ENCODE measurements at places on chromosomes 1 and 21.

- DNase-seq = no peak
These were observed 45.5 kb upstream of the RAVER2 start for GRCh38 chr1:64699327-64699726.

GRCh38 chr1:25906644-25907300 is 553 bp upstream of the STMN1 start:
- no peak for DNase-seq

DNA sequence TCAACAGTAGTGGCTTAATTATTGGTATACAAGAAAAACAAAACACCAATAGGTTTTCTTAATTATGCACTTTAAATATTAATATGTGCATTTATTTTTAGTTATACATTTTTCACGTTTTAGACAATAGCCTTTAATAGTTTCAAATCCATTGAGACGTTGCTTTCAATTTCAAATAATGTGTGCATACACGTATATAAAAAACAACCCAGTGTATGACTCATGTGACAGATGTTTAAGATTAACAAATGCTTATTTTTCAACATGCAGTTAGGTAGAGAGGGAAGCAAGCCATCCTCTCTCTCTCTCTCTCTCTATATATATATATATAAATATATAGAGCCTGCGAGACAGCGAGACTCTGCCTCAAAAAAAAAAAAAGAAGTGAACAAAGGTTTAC is 24.3 kb downstream of the EYA3 start:
- no peak for DNase-seq

DNA sequence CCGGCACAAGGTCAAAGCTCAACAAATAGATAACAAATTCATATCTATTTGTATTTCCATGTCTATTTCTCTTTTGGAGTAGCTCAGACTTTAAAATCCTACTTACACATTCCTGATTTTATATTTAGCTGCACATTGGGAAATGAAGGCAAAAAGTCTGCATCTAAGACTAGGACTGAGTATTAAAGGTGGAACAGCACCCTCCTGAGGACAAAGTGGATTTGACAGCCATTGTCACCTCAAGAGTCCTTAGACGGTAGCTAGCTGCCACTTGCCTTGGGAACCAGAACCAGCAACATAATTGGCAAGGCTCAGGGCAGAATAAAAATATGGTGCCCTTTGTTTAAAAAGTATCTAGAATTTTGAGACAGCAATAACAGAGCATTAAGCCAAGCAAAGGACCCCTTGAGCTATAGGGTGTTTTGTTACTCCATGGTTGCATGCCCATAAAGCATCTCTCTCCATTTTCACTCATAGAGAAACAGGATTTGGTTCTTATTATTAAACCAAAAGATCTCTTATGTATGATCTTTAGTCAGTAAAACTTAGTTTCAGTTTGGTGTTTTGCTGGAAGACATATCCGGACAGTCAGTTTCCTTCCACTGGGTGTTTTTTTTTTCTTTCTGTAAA is 30.0 kb upstream of the SGIP1 start:
- no peak for DNase-seq

GRCh38 chr1:1068517-1069055 is 5.5 kb downstream of the RNF223 start:
- no peak for DNase-seq

DNA sequence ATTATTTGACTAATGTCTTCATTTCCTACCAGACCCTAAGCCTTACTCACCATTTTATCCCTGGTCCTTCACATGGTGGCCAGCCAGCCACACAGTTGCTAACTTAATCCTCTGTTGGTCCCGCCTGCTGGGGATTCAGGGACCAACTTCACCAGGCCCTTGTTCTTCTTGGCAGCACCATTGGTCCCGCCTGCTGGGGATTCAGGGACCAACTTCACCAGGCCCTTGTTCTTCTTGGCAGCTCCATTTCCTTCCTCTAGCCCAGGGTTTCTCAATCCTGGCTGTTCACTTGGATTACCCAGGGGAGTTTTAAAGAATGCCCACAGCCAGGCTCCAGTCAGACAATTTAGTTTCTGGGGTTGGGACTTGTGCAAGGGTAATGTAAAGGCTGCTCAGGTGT is 233.1 kb upstream of the CSF3R start:
- no peak for DNase-seq

DNA sequence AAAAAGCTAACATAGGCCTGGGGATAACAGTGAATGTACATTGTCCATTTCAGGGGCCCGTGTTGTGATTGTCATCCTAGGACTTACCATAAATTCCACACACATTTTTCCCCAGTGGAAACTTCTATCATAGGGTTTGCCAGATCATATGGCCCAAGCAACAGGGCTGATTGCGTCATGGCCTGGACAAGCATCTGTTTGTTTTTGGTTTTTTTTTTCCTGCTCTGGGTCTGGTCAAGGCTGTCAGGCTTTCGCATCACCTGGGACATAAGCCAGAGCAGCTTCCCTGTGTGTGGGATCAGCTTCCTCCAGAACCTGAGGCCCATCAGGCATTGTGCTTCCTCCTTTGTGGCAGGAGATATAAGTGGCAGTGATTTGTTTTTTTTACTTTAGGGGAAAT is 598.5 kb upstream of the USP24 start:
- DNase-seq = peak; percentile 74

- no peak for DNase-seq
These were observed 49.8 kb downstream of the SLC35D1 start for GRCh38 chr1:67004176-67004575.

GRCh38 chr1:189783456-189783855 is 694.2 kb downstream of the BRINP3 start:
- DNase-seq = no peak

- no peak for DNase-seq
These were observed 41.2 kb downstream of the SPAG17 start for GRCh38 chr1:118143831-118144230.

DNA sequence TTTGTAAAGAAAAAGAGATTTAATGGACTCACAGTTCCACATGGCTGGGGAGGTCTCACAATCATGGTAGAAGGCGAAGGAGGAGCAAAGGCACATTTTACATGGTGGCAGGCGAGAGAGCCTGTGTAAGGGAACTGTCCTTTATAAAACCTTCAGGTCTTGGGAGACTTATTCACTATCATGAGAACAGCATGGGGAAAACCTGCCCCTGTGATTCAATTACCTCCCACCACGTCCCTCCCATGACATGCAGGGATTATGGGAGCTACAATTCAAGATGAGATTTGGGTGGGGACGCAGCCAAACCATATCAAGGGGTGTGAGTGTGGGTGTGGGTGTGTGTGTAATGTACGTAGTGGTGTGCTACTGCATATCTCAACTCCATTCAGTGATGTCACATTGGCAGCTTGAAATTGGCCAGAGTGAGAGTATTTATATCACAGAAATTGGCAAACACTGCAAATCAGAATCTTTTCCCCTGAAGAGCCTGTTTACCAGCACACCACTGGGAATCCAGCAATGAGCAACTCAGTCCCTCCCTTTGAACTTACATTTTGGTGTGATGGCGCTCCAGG is 5.4 kb downstream of the ARHGEF10L start:
- DNase-seq = no peak

DNA sequence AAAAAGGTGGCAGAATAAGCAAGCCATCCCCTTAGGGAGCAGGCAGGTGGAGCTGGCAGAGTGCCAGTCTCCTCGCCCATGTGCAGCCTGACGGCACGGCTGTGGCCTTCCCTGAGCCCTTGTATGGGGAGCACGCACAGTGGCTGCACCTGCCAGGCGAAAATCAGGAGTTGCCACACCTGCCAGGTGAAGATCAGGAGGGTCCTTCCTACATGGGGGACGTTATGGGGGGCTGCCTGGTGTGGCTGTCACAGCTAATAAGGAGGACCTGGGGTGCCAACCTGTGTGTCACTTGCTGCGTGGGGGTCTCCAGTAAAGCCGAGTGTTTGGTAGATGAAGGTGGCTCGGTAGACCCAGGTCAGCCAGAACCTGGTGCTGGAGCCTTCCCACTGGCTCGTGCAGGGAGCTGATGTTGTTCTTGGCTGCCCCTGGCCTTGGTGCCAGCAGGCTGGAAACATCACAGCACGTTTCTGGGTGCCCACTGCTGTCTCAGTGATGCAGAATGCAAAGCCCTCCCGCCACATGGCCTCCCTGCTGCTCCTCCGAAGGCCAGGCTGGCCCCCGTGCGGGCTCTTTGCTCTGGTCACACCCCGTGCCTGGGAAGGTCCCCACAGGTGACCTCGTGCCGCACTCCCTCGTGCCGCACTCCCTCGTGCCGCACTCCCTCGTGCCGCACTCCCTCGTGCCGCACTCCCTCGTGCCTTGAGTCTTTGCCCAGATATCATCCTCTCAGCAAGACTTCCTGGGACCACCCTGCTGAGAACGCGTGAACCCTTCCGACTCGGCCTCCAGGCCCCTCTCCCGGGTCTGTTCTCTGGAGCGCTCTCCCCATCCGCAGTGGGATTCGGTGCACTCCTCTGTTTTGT is 55.4 kb downstream of the SLC37A1 start:
- DNase-seq = no peak

- DNase-seq = no peak
These were observed 1719.5 kb downstream of the MRPL39 start for GRCh38 chr21:23887725-23888306.

DNA sequence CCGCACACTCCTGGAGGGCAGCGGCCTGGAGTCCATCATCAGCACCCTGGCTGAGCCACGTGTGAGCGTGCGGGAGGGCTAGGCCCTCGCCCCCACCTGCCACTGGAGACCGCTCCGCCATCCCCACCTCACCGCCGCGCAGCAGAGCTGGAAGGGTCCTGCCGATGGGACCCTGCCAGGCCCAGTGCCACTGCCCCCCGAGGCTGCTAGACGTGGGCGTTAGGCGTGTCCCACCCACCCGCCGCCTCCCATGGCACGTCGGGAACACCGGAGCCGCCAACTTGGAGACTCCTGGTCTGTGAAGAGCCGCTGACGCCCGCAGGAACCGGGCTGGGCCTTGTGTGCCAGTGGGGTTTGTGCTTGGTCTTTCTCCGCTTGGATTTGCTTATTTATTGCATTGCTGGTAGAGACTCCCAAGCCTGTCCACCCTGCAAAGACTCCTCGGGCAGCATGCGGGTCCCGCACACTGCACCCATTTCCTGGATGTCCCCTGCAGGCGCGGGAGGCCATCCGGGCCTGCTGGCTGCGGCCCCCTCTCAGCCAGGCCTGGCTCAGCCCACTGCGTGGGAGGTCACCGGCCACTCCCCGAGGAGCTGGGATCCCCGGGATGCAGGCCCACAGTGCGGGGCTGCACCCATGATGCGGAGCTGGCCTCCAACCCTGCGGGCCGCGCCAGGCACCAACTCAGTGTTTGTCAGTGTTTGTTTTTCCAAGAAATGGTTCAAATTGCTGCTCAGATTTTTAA is 6.0 kb downstream of the LY9 start:
- DNase-seq = no peak

DNA sequence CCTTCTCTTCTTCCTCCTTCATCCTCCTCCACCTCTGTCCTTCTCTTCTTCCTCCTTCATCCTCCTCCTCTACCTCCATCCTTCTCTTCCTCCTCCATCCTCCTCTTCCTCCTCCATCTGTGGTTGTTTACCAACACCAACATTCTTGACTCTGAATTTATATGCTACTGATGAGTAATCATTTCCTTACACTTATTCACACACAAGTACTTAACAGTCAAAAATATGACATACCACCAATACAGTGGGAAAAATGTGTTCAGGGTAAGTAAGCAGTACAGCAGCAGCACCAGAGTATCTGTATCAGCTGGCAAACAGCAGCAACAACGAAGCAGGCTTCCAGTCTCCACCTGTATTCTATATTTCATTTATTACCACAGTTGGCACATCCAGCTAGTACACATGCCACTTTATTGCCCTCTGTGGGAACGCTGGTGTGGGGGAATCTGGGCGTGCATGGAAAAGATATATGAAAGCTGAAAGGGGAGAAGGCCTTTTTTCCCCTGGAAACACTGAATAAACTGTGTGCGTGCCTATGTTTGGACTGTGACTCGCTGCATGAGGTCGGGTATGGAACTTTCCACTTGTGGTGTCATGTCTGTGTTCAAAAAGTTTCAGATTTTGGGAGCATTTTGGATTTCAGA is 16.0 kb downstream of the ADSS2 start:
- peak; percentile 36 for DNase-seq

DNA sequence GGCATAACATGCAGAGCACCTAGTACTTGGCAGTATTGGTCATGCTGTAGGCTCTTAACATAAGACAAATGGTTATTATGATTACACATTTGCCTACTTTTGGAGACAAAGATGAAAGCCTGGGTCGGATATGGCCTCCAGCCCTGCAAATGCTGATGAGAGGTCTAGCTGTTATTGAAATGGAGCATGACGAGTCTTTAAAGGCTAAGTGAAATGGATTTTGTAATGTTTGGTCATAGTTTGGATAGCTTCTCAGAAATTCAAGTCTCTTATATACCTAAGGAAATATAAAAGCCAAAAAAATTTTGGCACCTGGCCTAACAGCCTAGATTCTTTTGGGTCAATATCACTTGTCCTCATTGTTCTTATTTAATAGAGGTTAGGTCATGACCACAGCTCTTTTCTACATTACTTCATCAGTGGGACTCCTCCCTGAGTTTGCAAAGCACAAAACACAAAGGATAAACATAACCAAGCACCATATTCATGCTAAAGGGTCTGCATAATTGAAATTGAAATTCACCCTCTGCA is 69.2 kb upstream of the WLS start:
- DNase-seq = no peak

GRCh38 chr21:38048167-38048566 is 131.9 kb upstream of the KCNJ6 start:
- no peak for DNase-seq

GRCh38 chr1:8155528-8156186 is 129.5 kb upstream of the ERRFI1 start:
- DNase-seq = no peak

DNA sequence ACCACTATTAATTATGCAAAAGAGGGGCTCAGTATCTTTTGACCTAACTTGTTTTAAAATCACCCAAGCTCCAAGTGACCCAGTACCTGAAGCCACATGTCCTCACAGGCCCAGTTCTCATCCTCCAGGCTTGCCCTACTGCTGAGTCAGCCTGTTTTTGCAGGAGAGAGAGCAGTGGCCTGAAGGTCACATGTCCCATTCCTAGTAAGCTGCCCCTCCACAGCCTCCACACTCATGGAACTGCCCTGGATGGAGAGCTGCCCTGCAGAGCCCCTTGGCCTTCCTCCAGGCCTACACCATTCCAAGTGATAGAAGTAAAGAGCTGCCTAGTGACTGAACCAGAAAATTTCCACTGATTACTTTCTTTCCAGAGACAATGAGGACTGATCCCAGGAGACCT is 139.8 kb upstream of the ST6GALNAC5 start:
- no peak for DNase-seq

DNA sequence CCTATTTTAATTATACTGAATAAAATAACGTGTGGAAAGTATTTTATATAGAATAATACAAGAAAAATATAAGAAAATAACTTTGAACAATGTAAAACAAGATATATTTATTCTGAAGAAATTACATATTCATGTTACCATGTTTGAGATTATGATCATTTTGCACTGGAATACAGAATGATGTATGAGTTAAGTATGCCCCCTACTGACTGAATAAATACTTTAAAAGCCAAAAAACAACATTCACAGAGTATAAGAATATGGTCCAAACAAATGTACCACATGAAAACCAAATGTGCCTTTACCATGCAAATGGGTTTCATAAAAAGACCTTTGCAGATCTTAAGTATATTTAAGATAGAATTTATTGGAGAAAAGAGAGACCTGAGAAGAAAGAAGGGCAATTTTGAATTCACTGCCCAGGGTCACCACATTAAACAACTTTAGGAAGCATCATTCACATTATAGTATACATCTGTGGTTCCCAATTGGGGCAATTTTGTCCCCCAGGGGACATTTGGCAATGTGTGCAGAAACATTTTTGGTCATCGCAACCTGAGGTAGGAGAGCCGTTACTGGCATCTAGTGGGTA is 136.6 kb upstream of the GFI1 start:
- no peak for DNase-seq

- peak; percentile 92 for DNase-seq
These were observed 331.6 kb upstream of the DUSP10 start for GRCh38 chr1:222073307-222073995.
